Smooth muscle cell of the pulmonary artery (primary cell): ENCODE measurements at places on chromosomes 4 and X. TPM values are rescaled to one million over a fixed set of nuclear protein-coding genes. Genes with fewer than 3 reads are reported as not detected.

The SPANXN4 gene
- total RNA-seq, result not detected in 2 replicates

The IL21 gene
- total RNA-seq, result not detected in 2 replicates

The CLDN22 gene
- under 0.01 TPM in 1 of 2 replicates, not detected in the other for total RNA-seq

The FDCSP gene
- total RNA-seq, result not detected in 2 replicates

The XG gene
- 1.2 and 5.8 TPM in 2 replicates for total RNA-seq
